ENCODE measurements at places on chromosomes 3 and 15.

DNA sequence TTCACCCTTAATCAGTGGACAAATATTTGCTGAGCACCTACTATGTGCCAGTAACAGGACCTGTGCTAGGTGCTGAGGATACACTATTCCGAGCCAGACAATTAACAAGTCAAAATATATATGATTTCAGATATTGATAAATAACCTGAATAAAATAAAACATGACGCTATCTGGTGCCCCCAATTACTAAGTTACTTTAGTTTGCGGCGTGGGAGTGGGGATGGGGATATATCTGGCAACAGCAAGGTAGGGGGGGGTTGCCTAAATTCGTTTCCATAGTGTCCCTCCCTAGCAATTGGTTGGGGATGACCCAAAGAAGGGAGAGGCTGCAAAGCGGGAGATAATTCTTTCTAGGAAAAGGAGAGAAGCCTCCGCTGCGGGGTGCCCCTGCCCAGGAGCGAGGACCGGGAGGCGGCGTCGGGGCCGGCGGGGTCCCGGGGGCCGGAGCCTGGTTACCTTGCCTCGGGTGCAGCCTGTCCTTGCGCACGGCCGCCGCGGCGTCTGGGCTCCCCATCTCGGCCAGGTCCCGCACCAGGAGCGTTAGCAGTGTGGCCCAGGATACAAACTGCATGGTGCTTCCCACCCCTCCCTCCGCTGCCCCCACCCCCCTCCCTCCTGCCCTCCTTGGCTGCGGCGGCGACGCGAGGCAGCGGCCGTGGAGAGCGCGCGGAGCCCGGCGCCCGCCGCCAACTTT is 567 bp downstream of the ADAMTS9 start:
- no peak for DNase-seq

DNA sequence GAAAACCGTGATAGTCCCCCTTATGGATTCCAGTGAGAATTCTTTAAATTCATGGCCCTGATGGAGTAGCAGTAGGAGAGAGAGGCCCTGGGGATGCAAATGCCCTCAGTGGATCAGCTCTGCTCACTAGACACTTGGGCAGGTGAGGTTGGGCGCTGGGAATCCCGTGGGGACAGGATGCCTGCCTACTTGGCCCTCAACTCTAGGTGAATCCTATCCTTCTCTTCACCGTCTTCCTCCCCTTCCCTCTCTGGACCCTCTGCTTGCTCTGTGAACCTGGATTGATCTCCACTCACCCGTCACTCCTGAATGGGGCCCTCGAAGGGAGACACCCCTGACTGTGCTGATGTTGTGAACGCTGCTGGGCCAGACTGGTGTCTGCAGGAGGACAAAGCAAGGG is 77.4 kb downstream of the SEC22A start:
- no peak for DNase-seq

DNA sequence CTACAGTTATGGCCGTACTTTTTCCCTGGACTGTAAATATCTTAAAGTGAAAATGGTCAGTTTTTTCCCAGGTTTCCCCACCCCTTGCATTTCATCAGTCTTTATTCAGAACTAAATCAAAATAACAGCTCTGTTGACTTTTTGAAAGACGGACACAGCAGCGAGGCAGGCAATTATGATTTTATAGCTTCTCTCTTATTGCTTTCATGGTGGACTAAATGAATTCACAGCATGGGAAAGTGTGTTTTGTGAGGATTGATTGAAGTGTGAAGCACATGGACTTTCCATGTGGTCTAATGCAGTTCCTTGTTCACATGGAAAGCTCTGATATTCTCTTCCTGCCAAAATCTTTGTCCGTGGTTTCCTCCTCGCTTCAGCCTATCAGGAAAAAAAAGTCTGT is 268.7 kb upstream of the ARL6 start:
- no peak for DNase-seq

DNA sequence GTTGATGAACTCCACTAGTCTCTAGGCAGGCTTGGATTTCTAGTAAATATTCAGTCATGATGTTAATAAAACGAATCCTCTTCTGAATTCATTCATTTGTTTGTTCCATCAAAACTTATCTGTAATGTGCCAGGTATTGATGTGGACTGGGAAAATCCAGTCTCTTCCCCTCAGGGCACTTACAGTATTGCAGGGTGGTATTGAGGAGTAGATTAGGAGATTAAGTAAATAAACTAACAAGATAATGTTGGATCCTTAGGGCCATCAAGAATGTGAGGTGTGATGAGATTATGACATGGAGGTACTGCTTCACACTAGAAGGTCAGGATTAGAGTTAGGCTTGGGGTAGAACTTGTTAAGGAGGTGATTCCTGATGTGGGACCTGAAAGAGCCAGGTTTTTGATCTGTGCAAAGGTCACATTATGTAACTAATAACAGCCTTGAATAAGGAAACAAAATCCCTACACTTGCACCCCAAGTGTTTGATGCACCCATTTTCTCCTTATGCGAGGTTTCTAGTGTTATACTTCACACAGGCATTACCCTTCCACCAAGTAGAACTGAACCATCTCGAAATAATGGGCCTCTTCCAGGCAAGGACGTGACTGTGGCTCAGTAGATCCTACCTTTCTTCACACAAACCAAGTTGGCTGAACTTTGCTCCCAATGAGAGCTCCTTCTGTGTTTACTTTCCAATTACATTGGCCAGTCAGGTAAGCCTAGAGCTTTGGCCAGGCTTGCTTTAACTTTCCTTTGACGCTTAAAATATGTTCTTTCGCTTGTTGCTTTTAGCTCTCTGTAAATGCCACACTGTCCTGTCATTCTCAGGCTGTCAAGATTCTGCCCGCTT is 16.7 kb downstream of the MCTP2 start:
- no peak for DNase-seq

GRCh38 chr3:41688595-41689380 is 273.1 kb downstream of the ULK4 start:
- no peak for DNase-seq

DNA sequence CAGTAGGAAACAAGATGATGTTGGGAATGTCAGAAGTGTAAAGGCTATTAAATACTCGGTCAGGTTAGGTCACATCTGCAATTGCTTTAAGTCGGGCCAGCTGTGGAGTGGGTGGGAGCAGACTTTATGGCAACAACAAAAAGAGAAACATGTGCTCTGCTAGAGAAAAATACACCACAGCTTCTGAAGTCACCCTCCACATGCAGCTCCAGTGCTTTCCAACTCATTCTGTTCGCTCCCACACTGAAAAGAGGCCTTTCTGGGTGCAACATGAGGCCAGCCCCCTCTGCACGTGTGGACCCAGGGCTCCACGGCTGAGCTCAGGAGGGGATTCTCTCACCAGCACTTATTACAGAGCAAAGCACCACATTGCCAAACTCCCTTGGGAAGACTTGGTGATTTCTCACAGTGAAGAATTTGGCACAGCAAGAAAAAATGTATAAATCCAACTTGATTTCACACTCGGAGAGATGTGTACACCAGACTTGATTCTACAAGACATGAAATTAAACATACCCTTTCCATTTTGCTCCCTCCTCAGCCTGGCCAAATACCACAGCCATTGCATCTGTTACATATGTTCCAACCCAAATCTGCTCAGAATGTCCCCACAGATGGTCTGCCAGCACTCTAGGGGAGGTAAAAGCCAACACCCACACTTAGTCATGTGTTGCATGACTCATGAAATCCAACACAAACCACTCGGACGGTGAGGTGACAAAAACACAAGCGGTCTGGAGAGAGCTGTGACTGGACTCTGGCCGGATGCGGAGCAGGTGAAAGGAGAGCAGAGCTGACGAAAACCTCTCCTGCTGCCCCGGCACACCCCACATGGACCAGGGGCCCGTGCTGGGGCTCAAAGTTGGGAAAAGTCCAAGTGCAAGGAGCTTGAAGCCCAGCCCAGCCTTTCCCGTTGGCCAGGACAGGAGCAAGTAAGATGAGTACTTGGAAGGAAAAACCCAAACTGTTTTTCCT is 74.6 kb downstream of the ITGB5 start:
- peak; percentile 30 for DNase-seq

DNA sequence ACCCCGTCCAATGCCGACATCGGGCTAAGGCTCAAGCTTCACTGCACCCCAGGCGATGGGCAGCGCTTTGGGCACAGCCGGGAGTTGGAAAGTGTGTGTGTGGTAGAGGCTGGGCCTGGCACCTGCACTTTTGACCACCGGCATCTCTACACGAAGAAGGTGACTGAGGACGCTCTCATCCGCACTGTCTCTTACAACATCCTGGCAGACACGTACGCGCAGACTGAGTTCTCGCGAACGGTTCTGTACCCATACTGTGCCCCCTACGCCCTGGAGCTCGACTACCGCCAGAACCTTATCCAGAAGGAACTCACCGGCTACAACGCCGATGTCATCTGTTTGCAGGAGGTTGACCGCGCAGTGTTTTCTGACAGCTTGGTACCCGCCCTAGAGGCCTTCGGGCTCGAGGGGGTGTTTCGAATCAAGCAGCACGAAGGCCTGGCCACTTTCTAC is 1.0 kb downstream of the PDE12 start:
- no peak for DNase-seq

DNA sequence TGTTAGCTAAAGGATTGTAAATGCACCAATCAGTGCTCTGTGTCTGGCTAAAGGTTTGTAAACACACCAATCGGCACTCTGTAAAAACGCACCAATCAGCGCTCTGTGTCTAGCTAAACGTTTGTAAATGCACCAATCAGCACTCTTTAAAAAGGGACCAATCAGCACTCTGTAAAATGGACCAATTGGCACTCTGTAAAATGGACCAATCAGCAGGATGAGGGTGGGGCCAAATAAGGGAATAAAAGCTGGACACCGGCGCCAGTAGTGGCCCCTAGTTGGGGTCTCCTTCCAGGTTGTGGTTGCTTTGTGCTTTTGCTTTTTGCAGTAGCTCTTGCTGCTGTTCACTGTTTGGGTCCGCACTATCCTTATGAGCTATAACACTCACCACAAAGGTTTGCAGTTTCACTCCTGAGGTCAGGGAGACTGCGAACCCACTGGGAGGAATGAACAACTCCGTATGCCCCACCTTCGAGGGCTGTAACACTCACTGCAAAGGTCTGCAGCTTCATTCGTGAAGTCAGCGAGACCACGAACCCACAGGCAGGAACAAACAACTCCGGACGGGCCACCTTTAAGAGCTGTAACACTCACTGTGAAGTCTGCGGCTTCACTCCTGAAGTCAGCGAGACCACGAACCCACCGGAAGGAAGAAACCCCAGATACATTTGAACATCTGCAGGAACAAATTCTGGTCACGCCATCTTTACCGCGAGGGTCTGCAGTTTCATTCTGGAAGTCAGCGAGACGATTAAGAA is 1.1 kb upstream of the SUCLG2 start:
- DNase-seq = no peak

GRCh38 chr15:101193120-101193644 is 58.7 kb downstream of the CHSY1 start:
- DNase-seq = no peak

DNA sequence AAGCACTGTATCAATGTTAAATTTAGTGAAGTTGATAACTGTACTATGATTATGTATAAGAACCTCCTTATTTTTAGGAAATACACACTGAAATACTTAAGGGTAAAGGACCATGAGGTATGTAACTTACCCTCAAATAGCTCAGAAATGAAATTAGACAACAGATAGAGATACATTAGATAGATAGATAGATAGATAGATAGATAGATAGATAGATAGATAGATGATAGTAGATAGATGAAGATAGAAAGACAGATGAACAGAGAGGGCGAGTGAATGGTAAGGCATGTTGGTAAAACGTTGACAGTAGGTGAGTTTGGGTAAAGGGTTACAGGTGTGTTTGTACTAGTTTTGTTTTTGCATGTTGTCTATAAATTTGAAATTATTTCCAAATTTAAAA is 38.0 kb upstream of the ACAN start:
- no peak for DNase-seq

DNA sequence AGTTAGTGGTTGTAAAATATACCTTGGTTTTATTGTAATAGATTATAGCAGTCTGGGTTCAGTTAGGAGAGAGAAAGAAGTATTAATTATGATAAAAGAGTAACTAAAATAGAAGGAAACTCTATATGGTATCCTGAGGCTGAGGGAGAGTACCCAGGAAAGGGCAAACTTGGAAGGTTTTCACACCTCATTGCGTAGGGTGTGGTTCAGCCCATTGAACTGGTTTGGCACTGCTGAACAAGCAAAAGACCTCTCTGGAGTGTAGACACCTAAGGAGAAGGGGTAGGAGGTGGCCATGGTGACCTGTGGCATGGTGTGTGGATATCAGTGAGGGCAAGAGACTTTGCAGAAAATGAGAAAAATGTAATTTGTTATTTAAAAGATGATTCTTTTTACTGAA is 63.5 kb downstream of the STT3B start:
- DNase-seq = no peak

DNA sequence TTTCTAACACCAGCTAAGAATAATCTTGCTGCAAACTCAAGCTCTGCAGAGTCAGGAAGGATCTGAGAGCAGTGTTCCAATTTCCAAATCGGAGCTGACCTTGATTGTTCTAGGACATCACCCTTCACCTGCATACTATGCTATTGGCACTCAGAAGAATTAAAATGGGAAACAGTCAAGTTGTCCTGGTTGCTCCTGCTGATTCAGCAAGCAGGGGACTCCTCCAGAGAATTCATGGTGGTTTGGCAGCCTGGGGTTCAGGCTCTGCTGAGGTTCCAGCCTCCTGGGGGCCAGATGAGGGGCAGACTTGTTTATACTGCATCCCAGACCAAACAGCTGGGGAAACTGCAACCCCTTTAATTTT is 213.7 kb upstream of the ADAMTS9 start:
- DNase-seq = no peak

GRCh38 chr3:98223907-98224672 is 40.0 kb upstream of the OR5H6 start:
- no peak for DNase-seq

- DNase-seq = no peak
Measured at GRCh38 chr15:64622410-64623260, 152.8 kb downstream of the RBPMS2 start.

GRCh38 chr3:52254608-52255007 is 9.0 kb downstream of the PPM1M start:
- DNase-seq = no peak

GRCh38 chr15:28128031-28128430 is 28.9 kb upstream of the OCA2 start:
- no peak for DNase-seq

GRCh38 chr3:62161371-62161770 is 212.0 kb downstream of the FEZF2 start:
- DNase-seq = no peak

DNA sequence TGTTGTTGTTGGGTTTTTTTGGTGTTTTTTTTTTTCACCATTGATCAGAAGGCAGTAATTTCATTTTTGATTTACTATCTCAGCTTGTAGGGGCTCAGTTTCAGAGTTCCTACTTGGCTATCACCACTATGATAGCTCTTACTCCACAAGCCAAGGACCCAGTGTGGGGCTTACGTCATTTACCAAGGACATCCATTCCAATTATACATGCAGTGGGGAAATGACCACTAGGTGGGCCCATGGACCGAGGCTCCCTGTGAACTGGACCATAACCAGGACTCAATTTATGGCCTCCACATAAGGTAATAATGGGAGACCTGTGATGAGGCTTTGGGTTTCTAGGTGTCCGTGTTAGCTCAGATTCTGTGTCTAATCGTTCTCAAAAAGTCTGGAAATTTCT is 67.5 kb upstream of the CACNA1D start:
- no peak for DNase-seq

Measured in GOT3 (cell line).